Activated CD4-positive, alpha-beta T cell treated with anti-CD3 and anti-CD28 coated beads, Interleukin-10, Interleukin-2, amounts not matched to agents 100 ng/mL and 50 ng/mL, durations not matched to agents 16 hours and 8 hours (primary cell): ENCODE measurements at places on chromosomes 13 and 19.

GRCh38 chr13:52933547-52934210 lies 85.2 kb upstream of the PCDH8 start:
- no peak for DNase-seq

- no peak for DNase-seq
Observed at GRCh38 chr13:30340331-30341250, 33.2 kb upstream of the KATNAL1 start.

DNA sequence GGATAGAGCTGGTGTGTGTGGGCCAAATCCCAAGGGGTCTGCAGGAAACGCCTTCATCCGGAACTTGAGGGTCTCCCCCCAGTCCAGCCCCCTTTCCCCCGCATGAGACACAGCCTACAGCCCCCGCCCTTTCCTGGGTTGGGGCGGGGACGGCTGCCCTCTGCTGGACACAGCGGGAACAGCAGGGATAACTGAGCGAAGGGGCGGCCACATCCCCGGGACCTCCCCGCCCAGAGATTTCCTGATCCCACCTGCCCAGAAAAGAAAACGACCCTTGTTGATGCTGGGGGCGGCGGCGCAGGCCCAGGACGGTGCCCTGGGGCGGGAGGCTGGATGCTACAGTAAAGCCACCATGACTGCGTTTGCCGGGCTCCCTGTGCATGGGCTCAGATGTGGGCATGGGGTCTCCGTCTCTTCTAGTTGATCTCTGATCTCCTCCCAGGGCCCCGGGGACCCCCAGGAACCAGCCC lies 14.2 kb downstream of the ONECUT3 start:
- DNase-seq = peak; percentile 53

DNA sequence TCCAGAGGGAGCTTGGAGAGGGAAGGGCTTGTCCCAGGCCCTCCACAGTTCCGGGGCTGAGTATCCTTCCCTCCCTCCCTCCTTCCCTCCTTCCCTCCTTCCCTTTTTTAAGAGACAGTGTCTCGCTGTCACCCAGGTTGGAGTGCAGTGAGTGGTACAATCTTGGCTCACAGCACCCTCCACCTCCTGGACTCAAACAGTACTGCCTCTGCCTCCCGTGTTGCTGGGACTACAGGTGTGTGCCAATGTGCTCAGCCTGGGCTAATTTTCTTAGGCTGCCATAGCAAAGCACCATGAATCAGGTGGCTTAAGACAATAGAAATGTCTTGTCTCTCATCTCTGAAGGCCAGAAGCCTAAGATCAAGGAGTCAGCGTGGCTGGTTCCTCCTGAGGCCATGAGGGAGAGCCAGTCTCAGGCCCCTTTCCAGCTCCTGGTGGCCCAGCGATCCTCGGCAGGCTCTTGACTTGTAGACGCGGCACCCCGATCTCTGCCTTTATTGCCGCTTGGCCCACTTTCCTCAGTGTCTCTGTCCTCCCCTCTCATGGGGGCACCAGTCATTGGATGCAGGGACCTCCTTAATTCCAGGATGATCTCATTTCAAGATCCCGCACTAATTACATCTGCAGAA lies 47.5 kb downstream of the CRTC1 start:
- no peak for DNase-seq

GRCh38 chr13:99894105-99894839 lies 77.3 kb downstream of the ZIC5 start:
- DNase-seq = no peak

DNA sequence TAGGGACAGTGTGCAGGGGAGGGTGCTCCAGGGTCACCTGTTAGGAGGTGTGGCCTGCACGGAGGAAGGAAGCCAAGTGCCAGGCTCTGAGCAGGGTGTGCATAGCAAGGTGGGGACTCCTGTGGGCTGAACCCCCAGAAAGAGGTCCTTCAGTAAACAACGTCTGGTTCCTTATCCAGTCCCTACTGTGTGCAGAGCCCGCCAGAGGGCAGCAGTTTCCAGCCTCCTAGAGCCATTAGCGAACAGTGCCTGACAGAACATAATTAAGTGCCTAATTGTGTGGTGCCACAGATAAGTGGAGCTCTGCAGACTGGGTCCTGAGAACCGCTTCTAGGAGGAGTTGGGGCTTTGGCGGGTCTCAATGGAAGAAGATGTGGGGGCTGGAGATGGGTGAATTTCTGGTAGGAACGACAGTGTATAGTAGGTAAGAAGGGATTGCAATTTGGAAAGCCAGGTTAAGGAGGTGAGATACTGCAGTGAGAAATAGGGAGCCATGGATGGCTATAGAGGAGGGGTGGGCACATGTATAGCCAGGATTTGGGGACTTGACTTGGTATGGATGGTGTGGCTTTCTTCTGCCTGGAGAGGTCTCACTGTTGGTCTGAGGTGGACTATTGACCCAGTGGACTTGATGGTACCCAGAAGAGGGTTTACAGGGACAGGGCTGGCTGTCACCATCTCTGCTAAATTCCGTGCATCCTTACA lies 323.1 kb downstream of the ZNF536 start:
- no peak for DNase-seq

- DNase-seq = no peak
Observed at GRCh38 chr13:63636316-63636993, 2220.8 kb upstream of the PCDH20 start.

DNA sequence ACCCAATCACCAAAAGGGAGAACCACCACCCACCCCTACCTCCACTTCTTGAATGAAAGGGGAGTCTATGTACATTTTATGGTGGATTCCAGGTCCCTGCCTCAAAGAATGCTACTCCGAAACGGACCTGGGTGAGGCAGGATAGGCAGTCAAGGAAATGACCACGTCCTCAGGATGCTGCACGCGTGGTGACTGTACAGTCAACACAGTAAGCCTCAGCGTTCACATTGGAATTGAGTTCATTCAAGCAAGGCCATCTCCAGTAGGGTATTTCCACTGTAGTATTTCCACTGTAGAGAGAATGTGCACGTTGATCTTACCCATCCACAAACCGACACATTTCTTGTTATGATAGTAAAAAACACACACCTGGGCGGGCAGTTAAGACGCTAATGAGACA lies 16.9 kb downstream of the ZSCAN5C start:
- DNase-seq = no peak

- no peak for DNase-seq
Observed at GRCh38 chr13:36709136-36709890, 35.5 kb downstream of the SERTM1 start.

GRCh38 chr13:96202315-96202714 lies 112.4 kb downstream of the HS6ST3 start:
- DNase-seq = no peak

DNA sequence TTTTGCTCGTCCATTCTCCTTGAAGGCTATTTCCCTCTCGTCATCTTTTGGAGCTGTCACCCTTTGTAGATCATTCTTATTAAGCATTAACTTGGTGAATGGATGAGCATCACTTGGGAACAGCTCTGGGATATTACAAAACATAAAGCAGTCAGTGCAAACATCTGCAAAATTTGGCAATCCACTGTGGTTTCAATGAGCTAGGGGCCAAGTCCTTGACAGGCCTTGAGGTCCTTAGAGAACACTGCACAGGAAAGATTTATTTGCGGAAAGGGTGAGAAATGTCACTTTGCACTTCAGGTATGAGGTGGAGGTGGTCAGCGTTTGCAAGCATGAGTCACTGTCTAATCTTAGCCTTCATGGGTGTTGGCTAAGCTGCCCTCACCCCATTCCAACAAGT lies 239.7 kb upstream of the MAB21L1 start:
- DNase-seq = no peak

GRCh38 chr13:20049558-20050473 lies 91.3 kb downstream of the ZMYM2 start:
- peak; percentile 52 for DNase-seq

DNA sequence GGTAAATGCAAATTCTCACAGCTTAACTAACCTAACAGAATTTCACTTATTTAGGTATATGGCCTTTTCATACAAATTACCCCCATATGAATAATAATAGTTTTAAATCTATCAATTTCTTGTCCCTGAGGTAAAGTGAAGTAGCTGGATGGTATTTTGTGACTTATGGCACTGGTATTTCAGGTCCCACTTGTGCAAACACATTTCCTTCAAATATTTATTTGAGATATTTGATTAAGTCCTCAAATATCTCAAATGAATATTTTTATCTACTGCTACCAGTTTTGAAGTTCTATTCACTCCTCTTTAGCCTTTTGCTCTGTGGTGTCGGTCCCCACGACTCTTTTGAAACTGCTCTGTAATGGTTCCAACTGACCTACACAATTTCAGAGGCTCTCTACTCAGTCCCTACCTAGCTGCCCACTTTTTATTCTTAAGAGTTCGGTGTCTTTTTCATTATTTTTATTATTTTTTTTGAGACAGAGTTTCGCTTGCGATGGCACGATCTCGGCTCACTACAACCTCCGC lies 59.6 kb upstream of the ZDHHC20 start:
- no peak for DNase-seq

GRCh38 chr19:55654323-55654867 lies 440 bp upstream of the U2AF2 start:
- DNase-seq = peak; percentile 100

GRCh38 chr19:53076984-53077383 lies 26.2 kb downstream of the ZNF160 start:
- no peak for DNase-seq

DNA sequence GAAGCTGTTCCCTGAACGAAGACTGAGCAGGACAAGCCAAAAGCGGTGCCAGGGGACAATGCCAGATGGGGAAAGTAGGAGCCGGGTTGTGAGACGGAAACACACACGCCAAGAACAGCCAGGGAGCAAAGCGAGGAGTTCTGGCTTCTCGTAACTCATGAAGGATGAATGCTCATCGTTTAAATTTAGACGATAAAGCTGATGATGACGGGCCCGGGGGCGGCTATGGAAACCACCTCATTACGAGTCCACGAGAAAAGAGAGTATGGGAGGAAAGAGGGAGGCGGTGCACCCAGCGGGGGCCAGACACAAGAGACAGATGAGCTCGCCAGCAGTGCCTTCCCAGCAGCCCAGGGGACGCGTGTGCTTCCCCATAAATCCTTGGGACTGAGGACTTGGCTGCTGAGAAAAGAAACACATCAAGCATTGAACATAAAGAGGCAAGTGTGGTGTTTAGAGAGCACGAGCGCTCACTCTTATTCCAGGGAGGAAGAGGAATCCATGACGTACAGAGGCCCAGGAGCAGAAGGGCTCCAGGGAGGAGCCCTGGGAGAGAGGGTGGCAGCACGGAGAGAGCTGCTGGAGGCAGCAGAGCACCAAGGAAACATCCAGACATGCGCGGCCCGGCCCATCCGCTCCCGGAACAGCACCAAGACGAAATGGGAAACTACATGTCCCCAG lies 70.7 kb downstream of the EPS15L1 start:
- DNase-seq = no peak

DNA sequence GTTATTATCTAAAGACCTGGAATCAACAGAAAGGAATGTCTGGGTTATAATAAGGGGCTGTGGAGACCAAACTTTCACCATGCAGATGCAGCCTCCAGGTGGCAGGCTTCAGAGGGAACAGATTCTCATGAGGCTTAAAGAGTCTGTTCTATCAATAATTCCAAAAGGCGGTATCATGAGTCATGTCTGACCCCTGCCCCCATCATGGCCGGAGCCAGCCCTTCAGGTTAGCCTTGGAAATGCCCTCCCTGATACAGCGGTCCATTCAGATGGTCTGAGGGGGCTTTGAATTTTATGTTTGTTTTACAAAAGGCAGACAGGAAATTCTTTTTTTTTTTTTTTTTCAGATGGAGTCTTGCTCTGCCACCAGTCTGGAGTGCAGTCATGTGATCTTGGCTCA lies 21.7 kb upstream of the LAMP1 start:
- DNase-seq = peak; percentile 13

- DNase-seq = peak; percentile 57
Observed at GRCh38 chr13:88919970-88920628, 1248.9 kb downstream of the SLITRK5 start.

- DNase-seq = no peak
Observed at GRCh38 chr19:56400485-56400884, 3.6 kb upstream of the ZNF583 start.

- no peak for DNase-seq
Observed at GRCh38 chr19:39752795-39753194, 15.0 kb upstream of the CLC start.

DNA sequence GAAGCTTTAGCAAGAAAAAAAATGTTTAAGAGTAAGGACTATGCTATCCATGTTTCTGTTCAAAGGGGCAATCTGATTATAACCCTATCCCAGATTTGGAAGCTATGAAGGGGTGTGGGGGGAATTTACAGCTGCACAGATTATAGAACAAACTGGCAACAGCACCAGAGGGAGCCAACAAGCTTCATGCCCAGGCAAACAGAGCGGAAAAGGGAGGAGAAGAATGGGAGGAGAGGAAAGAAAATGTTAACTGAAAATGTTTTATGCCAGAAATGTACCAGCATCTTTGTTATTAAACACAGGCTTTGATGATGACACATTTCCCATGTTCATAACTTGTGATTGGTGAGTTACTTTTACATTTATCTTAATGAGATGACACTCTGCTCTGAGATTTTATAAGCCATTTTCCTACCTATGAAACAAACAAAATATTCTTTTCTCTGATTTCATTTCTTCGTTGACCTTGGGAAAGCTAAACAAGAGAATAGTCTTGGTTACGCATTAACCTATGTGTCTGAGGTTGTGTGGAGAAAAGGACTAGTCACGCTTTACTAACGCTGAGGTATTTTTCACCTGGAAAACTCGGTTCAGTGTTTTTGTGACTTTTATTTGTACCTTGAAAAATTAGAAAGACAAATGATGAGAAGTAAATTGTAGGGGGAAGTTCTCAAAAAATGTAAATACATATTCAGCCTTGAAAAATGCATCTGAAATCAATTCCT lies 235.8 kb upstream of the MIR17HG start:
- no peak for DNase-seq

DNA sequence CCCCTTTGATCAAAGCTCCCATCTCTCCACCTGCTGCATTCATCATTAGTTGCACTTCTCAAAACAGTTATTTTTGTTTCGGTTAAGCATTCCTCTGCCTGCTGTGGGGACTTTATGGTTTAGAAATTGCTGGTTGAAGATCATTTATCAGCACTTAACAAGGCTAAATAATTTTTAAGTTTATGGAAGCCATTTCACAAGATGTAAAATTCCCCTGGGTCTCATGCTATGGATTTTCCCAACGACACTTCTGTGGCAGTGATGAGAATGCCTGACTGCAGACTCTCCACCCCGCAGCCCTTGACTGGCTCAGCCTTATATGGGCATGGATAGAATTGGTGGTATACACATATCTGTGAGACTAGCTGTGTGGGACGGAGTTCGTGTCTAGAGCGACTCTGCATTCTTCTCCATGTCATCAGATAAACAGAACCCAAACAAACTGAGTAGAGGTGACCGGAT lies 52.8 kb downstream of the COL4A2 start:
- DNase-seq = no peak

- no peak for DNase-seq
Observed at GRCh38 chr13:100532836-100533435, 55.7 kb downstream of the GGACT start.
